GM04504 (cell line): ENCODE measurements at places on chromosomes 4 and X.

GRCh38 chr4:189445613-189446012, 495.1 kb upstream of the FRG1 start:
- no peak for DNase-seq

DNA sequence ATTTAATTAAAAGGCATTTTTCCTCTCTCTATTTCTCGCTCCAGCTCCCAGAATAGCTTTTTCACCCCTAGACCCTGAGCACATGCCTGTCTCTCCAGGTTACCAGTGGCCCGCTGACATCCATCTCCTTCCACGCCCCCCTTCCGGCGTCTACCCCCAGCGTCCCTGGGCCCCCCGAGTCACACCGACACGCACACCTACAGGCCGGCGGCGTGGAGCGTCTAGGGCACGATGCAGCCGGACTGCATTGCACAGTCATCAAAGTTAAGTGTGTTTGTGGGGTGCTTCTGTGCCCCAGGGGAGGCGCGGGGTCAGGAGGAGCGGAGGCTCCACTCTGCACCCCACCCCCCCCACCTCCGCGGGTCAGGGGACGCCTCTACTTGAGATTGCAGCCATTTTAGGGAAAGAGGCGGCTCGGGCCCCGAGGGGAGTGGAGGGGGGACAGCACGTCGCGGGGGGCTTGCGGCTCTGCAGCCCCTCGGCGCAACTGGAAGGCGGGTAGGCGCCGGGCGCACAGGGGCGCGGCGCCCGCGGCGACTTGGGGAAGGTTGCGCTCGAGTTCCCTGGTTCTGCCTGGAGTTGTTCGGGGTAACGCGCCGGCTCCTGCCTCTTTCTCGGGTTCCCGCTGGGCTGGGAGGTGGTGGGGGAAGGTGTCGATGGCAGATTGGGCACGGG, 112.7 kb downstream of the DHX15 start:
- no peak for DNase-seq

GRCh38 chrX:134990475-134990800, 353 bp upstream of the SMIM10 start:
- no peak for DNase-seq

DNA sequence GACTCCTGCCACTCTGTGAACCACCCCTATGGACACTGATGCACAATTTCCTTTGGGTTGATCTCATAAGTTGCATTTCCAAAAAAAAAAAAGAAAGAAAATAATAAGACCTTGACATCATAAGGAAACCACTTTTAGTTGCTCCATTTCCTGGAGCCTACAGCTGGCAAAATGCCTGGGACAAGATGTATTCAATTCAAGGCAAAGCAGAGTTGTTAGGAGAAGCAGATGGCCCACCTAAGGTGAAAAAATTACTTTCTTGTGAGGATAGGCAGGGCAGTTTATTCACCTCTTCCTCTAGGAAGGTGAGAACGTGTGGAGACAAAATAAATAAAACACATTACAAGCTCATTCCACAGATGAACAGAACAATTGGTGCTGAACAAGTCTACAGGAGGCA, 14.1 kb upstream of the SCRG1 start:
- DNase-seq, result no peak

GRCh38 chr4:142846108-142846728, at the start of gene INPP4B:
Gene INPP4B (minus strand): TSS chr4:142846301.
- DNase-seq, result no peak

DNA sequence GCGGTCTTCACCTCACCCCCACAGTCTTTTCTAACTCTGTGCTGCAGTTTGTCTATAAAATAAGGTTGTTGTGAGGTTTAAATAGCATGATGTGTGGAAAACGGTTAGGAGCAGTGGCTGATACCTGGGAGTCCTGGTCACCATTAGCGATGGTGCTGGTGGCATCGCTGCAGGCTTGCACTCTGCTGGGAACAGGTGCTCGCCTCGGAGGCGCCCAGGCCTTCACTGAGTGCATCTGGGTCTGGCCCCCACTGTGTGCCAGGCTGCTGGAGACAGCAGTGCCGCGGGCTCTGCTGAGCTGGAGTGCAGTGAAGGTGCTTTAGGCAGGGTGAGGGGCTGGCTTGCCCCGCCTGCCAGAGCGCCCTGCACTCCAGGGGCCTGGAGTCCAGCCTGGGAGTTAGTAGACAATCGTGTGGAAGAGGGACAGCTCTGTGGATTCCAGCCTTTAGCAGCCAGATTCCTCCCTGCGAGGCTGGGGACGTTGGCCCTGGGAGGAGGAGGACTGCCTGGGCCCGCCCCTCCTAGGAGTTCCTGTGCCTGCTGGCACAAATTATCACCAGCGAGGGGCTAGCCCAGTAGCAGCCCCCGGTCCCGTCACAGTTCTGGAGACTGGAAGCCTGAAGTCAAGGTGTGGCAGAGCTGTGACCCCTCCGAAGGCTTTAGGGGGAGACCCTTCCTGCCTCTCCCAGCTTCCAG, 7.3 kb downstream of the RGS12 start:
- no peak for DNase-seq

- DNase-seq, result no peak
Measured at GRCh38 chr4:47194036-47194737, 162.8 kb downstream of the GABRB1 start.

GRCh38 chrX:81238166-81238565, 36.3 kb downstream of the SH3BGRL start:
- no peak for DNase-seq

GRCh38 chr4:73019462-73020047, 50.0 kb downstream of the COX18 start:
- peak; percentile 17 for DNase-seq

DNA sequence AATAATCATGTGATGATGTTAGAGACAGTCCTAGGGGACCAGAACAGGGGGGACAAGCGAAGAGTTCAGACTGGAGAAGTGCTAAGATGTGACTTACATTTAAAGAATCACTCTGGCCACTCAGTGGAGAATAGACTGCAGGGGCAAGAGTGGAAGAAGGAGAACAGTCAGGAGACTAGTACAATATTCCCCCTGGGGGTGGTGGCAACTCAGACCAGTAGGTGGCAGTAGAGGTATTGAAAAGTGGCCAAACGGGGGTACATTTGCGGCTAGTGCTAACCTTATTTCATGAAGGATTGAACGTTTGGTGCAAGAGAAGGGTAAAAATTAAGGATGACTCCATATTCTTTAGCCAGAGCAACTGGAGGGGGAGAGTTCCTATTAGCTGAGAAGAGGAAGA, 2.7 kb upstream of the BMX start:
- DNase-seq, result peak; percentile 12

GRCh38 chrX:46180258-46180687, 364.9 kb downstream of the ZNF674 start:
- peak; percentile 86 for DNase-seq

- DNase-seq, result no peak
Measured at GRCh38 chr4:77820649-77821561, 1.7 kb upstream of the CNOT6L start.

DNA sequence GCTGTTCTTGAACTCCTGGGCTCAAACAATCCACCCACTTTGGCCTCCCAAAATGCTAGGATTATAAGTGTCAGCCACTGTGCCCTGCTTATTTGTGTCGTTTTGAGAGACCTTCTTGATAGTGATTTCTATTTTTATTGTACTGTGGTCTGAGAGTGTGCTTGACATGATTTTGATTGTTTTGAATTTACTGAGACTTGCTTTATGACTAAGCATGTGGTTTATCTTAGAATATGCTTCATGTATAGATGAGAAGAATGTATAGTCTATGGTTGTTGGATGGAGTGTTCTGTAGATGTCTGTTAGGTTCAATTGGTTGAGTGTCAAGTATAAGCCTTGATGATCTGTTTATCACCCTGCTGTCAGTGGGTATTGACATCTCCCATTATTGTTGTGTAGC, 789.3 kb downstream of the IL1RAPL1 start:
- DNase-seq, result no peak
